Germinal center (tissue), 1 donor: ENCODE measurements at places on chromosomes 7 and 10.
A peak's percentile ranks its signal among the peaks of the same experiment; 100 is the strongest.

- no peak for DNase-seq
Observed at GRCh38 chr7:142231716-142232115, 26.1 kb downstream of the PRSS58 start.

DNA sequence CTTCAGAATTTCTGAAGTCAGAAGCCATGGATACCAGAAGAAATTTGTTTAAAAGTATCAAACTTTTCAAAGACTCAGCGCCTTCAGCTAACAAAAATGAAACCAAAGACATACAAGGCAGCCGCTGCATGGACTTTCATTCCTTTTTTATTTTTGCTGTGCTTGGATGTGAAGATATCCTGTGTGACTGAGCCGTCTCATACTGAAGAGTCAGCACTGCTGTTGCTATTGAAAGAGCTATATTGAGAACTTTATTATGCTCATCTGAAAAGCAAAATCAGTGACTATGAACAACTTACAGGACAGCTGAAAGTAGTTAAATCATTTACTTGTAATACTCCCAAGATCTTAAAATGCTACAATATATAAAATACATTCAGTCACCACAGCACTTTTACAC is 809.2 kb downstream of the NXPH1 start:
- no peak for DNase-seq

GRCh38 chr10:12465385-12466136 is 116.2 kb downstream of the CAMK1D start:
- DNase-seq: no peak

GRCh38 chr10:71266147-71266917 is 52.7 kb upstream of the SLC29A3 start:
- no peak for DNase-seq

DNA sequence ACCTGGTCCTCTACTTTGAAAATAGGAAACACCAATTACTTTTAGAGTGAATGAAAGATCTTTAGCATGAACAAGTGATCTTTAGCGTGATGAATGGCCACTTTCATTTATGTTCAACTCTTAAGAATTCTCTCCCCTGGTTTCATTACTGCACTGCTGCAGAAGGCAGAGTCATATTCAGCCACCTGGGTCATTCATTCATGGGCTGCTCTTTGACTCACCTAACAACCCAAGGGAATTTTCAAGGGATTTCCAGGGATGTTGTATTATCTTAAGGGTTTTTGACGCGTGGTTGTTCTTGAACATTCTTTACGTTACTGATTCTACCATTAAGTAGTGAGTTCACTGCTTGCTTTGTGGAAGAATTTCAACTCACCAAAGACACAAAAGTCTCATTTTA is 87.3 kb upstream of the STK17A start:
- DNase-seq: no peak

- no peak for DNase-seq
Observed at GRCh38 chr7:112159351-112159750, 46.8 kb downstream of the DOCK4 start.

GRCh38 chr7:17130281-17131059 is 168.0 kb upstream of the AHR start:
- DNase-seq: no peak

GRCh38 chr10:98861962-98862361 is 373.7 kb downstream of the HPSE2 start:
- DNase-seq: no peak

- DNase-seq: no peak
Observed at GRCh38 chr7:134827889-134828288, 48.5 kb downstream of the CALD1 start.

DNA sequence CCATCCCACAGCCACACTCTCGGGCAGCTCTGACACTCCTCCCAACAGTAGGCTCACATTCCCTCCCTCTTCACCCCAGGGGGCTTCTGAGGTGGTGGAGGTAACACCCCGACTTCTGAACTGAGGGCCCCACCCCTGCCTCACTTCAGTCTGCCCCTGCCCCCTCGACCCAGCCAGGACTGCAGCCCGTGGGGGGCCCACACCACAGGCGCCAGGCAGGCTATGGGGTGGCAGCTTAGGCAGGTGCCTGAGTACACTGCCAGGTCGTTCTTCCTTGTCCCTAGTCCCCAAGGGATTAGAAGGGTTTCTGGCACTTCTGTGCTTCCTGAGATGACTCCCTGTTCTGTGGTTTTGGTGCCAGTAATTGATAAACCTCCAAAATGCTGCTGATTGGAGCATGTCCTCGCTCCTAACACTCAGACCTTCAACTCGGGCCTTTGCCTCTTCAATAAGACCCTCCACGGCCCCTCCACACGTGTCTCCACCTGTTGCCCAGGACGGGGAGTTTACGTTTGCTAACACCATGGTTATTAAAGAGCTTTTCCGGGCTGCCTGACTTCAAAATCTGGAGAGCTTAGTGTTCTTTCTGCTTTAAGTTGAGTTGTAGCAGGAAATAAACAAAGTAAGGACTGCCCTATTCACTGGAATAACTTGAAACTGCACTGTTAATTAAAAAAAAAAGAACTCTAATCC is 23.8 kb upstream of the LARP4B start:
- no peak for DNase-seq

DNA sequence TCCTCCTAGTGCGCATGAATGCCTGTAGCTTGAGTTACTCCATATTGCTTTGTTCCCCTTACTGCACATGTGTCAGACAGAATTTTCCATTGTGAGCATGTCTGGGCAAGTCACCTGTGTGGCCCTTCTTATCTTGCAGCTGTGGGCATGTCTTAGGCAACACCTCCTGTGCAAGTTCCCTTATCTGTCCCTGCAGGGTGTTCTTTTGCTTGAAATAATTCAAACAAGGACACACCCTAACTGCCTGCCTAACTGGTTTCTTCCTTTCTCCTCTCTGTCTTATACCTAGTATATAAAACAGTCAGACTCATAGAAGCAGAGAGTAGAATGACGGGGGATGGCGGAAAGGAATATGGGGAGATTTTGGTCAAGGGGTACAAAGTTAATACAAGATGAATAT is 421.1 kb upstream of the SORCS1 start:
- DNase-seq: no peak

- DNase-seq: peak; percentile 67
Observed at GRCh38 chr10:50417886-50418830, 166.8 kb upstream of the ASAH2 start.

DNA sequence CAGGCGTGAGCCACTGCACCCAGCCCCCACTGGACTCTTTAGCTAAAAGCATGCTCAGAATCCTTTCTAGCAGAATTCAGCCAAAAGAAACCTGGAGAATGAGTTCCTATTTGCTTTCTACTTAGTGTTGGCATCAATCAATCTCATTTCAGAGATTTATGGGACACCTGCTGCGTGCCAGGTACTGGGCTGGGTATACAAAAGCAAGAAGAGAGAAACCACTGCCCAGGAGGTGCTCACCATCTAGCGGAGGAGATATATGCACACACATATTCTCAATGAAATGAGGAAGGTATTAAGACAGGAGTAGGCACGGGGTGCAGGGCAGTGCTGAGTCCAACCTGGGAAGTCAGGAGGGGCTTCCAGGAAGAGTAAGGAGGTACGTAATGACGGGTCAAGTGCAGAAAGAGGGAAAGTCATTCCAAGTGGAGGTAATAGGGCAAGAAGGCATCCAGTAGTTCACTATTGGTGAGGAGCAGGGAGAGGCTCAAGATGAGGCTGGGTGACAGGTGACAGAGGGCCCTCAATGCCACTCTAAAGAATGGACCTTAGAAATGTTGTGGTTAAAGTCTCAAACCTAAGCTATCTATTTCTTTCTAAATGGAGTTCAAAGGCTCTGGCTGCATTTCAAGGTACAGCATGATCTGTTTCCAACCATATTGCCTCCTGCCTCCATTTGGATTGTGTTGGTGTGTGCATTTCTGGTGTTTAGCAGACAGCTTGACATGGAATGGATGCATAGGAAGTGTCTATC is 22.1 kb downstream of the ABLIM1 start:
- no peak for DNase-seq

DNA sequence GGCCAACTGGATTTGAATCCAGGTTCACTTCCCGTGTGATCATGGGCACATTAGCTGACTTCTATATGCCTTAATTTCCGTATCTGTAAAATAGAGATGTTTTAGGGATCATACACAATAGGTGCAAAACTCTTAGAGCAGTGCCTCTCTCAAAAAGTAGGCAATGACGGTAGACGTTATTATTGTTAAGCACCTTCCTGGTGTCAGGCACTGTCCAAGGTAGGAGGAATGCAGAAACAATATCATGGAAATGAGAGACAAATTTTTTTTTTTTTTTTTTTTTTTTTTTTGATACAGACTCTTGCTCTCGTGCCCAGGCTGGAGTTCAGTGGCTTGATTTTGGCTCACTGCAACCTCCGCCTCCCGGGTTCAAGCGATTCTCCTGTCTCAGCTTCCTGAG is 8.1 kb downstream of the TMEM248 start:
- no peak for DNase-seq

DNA sequence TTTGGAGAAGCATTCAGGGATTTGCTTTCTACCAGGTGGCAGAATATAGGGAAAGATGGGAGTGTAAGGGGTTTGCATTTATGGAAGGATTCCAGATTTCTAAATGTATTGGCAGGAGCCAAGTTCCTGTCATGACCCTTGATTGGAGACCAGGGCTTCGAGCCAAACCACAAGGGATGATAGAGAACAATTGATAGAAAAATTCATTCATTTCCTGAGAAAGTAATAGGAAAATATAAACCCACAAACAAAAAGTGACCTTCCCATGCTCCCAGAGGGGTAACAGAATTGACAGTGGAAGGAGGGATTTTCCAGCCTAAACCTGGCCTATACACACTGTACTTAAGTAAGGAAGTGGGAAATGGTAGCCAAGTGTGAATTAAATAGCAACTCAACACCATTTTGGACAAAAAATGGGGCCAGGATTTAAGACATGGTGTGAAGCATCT is 22.4 kb upstream of the IFIT2 start:
- no peak for DNase-seq

DNA sequence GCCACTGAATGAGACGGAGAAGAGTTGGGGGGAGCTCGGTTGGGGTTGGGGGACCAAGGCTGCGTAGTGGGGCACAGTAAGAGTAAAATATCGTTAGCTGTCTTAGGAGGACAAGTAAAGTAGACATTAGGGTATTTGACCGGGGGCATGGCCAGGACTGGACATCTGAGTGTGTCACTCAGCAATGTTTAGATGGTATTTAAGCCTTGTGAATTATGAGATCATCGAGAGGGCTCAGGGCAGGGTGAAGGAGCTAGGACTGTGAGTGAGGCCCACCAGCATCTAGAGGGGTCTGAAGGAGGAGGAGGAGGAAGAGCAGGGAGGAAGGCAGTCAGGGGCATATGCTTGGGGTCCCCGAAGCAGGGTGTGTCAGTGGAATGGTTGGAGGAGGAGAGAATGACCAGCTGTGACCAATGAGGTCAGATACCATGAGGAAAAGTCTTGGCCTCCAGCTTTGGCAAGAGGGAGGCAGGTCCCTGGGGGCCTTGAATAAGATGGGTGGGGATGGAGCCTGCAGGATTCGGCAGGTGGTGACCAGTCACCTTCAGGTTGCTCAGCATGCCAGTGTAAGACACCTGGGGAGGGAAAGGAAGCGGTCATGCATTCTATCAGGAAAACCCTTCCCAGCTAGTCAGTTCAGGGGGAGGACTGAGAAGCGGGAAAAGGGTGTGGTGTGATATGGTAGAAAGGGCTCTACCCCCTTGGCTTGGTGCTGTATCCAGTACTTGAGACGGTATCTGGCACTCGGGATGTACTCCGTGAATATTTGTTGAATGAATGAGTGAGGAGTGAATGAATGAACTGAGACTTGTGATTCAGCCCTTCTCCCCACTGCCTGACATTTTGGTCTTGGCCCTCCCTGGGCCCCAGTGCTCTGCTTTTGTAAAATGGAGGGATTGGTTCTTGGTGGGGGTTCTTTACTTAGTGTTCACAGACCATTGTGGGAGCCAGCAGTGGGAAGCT is 34.8 kb upstream of the SH2D4B start:
- DNase-seq: no peak

- peak; percentile 18 for DNase-seq
Observed at GRCh38 chr7:128738570-128739047, 550 bp upstream of the CALU start.

- no peak for DNase-seq
Observed at GRCh38 chr7:98163269-98163668, 48.0 kb upstream of the BHLHA15 start.

- DNase-seq: no peak
Observed at GRCh38 chr7:130356121-130356875, 11.7 kb downstream of the CPA5 start.

DNA sequence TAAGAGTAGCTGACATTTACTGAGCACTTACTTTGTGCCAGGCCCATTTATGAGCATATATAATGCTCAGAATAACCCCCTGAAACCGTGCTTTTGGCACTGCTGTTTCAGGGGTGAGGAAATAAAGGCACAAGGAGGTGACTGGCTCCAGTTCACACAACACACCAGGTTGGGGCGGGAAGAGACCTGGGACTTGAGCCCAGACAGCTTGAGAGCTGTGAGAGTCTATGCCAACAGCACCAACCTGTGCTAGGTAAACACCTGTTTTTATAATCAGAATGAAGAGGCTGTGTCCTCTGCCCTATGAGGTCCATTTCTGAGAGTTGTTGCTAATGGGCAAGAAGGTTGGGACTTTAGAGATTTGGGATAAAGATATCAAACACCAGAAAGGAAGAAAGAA is 8.8 kb upstream of the AZGP1 start:
- no peak for DNase-seq

- no peak for DNase-seq
Observed at GRCh38 chr10:78981257-78981969, 87.4 kb upstream of the ZMIZ1 start.

DNA sequence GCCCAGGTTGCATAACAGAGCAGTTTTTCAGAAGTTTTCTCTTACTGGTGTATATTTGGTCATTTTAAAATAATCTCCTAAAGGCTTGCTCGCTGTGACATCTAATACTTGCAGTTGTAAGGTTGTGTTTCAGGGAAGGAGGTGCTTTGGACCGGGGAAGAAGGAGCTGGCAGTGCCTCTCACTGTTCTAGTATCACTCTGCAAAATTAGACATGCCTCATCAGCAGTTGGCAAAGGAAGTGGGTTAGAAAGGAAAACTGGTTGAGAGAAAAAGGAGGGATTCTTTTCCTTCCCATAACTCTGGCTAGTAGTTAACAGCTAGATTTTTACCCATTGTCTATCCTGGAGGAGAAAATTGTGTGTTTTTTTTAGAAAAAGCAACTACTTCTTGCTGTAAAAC is 34.8 kb downstream of the CUL1 start:
- no peak for DNase-seq

- DNase-seq: peak; percentile 40
Observed at GRCh38 chr10:117226813-117227451, 14.0 kb upstream of the SLC18A2 start.

DNA sequence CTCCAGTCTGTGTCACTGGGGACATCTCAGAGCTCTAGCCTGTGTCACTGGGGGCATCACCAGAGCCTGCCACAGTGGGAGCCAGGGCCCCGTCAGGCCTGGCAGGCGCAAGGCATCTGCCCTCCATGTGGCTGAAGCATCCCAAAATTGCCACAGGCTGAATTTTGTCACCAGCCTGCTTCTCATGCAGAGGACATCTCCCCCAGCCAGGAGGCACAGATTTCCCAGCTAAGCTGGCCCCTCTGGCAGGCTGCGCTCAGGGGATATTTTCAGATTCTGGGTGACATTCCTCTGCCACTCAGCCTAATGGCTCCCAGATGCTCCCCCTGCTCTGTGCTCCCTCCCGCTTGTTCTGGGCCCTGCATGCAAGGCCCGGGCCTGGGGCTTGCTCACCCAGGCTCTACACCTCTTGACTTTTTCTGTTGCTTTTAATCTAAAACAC is 64.6 kb downstream of the COL13A1 start:
- no peak for DNase-seq

- no peak for DNase-seq
Observed at GRCh38 chr10:93152136-93152535, 78.4 kb downstream of the CYP26A1 start.
